Astrocyte of the spinal cord (primary cell): ENCODE measurements at places on chromosomes 12 and 14.
A peak's percentile ranks its signal among the peaks of the same experiment; 100 is the strongest.

DNA sequence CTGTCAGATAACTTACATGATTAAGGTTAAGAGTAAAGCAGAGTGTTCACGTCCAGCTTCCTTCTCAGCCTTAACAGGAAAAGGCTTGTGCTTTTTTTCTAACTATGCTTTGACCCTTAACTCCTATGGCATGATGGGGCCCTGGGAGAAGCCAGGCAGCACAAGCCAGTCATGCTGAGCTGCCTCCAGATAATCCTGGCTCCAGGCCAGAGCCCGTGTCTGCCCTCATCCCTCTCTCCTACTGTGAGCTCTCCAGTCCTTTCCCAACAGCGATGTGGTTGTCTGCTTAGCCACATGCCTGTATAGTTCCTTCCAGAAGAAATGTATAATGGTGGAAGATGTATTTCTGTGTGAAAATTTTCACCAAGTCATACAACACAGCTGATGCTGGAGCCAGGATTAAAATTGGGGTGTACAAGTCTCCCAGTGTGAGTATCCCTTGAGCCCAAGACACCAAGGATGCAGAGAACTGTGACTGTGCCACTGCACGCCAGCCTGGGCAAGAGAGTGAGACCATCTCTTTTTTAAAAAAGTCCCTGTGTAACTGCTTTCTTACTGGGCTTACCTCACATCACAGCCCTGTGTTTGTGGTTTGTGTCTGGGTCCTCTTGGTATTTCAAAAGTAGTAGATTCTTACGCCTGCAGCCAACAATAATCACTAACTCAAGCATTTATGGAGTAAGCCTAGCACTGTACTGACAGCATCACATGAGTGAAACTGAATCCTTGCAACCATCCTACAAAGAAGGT is 7.9 kb upstream of the ITFG2 start:
- peak; percentile 74 for DNase-seq

DNA sequence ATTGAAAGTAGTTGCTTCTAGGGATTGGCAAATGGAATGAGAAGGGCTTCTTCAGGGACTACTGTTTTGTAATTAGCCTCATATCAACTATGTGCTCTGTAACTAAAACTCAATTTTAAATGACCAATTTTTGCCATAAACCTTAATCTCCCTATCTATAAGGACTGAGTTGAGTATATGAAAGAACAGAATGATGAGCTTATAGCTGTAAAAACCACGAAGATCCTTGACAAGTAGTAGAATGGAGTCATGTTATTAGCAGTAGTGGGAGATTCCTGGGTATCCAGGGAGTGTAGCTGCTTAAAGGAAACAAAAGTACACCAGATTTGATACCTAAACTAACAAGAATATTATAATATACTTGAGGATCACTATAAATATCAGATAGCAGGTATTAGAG is 28.0 kb downstream of the LGALS3 start:
- DNase-seq = no peak

DNA sequence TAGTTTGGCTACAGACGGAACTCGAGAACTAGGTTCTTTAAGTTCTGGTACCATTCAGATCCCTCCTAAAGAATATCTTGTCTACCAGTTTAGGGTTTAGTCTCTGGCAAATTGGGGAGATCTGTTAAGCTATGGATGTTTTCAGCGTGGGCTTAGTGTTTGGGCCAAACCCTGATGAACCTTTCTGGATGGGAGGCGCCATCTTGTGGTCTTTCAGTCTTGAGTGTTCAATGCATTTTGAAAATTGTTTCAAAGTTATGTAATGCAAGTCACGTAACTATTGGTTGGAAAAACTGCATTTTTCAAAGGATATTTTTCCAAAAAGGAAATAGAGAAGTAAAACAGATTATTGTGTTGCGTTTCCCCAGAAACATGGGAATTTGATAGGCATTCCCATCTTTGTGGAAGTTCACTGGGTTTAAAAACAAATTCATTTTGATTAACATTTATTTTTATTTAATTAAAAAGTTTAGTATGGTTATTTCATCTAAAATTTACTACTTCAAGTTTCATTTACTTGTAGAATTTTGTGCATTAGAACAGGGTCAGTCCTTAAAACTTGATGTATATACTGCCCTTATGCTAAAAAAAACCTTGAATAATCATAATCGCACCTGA is 169.0 kb downstream of the PRIMA1 start:
- DNase-seq = peak; percentile 30

DNA sequence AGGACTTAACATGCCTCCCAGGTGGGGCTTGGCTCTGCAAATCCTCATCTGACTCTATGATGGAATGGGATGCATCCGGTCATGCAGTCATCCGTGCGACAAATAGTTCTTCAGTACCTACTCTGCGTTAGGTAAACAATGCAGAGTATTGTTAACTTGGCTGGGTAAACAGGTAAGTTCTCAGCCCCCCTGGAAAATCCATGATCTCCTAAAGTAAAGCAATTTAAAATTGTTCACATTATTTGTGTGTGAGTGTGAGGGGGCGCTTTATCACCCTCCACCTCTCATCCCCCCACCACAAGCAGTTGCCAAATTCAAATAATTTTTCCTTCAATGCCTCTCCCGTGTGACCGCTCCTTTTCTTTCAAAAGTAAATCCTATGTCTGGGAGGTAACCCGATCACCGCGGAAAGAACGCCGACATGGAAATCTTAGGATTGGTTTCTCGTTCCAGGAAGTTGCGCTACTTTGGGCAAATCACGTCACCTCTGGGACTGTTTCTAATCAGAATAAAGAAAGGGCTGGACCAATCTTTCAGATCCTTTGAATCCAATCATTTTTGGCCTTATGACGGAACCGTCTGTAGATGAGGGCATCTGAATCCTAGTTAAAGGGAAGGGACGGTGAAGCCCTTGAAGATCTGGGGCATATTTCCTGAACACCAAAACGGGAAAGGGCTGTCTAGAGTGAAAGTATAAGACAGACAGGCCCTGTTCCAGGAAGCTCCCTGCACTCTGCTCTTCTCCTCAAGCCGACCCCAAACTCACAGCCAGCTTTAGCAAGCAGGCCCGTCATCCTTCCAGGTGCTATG is 44.0 kb upstream of the SINHCAF start:
- peak; percentile 50 for DNase-seq

DNA sequence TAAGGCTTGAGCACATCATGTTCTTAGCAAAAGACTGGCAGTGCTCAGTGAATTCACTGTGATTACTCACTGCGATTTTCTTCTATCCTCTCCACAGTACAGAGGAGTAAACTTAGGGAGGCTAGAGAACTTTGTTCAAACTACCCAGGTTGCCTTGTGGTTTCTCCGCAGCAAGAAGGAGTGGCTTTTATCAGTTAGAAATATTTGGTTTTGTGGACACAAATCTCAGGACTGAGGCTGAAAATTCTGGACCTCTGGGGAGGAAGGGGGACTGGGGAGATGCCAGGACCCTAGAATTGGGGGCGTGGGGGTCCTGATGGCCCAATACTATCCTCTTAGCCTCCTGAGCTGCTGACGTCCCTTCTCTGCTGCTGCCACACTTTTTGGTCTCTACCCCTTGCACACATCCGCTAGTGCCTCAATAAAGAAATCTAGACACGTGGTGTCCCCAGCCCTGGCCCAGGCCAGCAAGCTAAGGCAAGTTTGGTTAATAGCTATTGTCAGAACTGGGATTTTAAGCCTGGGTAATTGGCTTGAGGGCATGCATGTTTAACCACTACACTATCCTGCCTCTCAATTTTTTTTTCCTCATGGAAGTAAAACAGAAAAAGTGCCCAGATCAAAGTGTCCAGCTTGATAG is 842 bp downstream of the OAS2 start:
- DNase-seq = no peak

DNA sequence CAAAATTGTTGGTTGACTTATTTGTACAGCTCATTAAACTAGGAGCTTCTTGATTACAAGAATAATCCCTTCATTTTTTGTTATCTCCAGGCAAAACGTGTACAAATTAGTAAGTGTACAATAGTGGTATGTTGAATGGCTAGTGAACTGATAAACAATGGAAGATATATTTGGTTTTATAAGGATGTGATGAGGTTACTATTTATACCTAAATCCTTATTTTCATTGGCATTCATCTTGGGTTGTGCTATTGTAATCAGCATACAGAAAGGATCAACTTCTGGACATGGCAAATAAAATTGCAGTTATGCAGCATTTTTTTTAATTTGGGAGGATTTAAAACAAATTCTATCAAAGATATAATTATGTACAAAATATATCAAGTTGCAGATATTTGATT is 199.4 kb upstream of the GZMB start:
- no peak for DNase-seq

- DNase-seq = no peak
Measured at GRCh38 chr12:66848967-66849366, 170.1 kb upstream of the GRIP1 start.

DNA sequence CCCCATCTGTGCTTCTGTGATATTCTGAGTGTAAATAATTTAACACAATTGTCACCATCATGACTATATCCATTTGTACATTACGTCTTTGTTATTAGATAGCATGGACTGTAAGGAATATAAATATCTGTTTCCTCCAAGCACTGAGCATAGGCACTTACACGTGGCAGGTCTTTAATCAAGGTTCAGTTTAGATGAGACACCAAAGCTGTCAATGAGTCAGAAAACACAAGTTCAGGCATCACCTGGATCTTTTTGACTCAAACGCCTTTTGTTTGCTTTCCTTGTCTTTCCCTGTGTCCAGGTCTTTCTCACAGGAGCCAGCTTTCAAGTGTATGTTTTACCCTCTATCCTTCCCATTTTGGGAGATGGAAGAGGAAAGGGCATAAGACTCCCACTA is 163.2 kb upstream of the CCDC198 start:
- DNase-seq = no peak

- DNase-seq = no peak
Measured at GRCh38 chr14:56905282-56905681, 95.0 kb upstream of the OTX2 start.
